Activated CD4-positive, alpha-beta T cell treated with anti-CD3 and anti-CD28 coated beads, Interleukin-2, amount 10 ng/mL, durations not matched to agents 24 days and 14 days (primary cell): ENCODE measurements at places on chromosomes 5 and 9. TPM values are rescaled to one million over a fixed set of nuclear protein-coding genes. Genes with fewer than 3 reads are reported as not detected.

DNA sequence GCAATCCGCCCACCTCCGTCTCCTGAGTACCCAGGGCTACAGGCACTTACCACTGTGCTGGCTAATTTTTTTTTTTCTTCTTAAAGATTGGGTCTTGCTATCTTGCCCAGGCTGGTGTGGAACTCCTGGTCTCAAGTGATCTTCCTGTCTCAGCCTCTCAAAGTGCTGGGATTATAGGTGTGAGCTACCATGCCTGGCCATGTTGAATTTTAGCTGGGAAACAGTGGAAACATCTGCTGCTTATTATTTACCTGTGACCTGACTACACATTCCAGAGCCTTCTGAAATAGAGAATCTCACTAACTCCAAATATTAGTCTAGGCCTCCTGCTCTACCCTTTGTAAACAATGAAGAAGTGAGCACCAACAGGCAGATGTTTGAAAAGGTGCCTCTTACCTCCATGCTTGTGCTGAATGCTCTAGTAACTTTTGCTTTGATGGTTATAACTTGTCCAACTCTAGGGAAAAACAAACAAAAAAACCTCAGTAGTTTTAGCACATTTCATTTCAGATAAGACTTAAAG lies 22.5 kb downstream of the ACOT12 start:
- H3K27ac ChIP-seq: no peak overlapping the region
- peaks cover 18% of the 10 kb centered on the region for H3K27me3 ChIP-seq
- DNase-seq: no peak
- H3K4me1 ChIP-seq: no peaks in the 10 kb centered on the region

The SLC45A2 gene
- not detected in 2 replicates for total RNA-seq

GRCh38 chr5:60293518-60293917 lies 400.0 kb upstream of the PDE4D start:
- no peak for DNase-seq
- H3K27me3 ChIP-seq: no peaks in the 10 kb centered on the region
- H3K4me1 ChIP-seq: no peaks in the 10 kb centered on the region
- H3K36me3 ChIP-seq: no peaks in the 10 kb centered on the region
- no peak overlapping the region for H3K27ac ChIP-seq

DNA sequence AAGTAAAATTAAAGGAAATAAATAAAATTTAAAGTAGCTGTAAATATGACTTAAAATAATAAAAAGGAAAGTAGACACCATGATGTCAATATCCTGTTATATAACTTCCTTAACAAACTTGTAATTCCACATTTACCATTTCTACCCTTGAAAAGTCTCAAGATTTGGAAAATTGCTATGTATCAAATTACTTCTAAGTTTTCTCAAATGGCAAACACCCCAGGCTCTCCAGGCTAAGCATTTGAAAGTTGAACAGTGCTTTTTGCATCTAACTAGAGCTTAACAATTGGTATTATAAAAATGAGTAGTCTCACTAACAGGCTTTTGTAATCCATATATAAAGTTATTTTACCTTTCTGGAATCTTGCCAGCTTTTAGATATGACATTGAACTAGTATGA lies 41.5 kb upstream of the MACIR start:
- peaks cover 6% of the 10 kb centered on the region for H3K4me1 ChIP-seq
- DNase-seq: no peak
- H3K27me3 ChIP-seq: peaks cover 2% of the 10 kb centered on the region
- H3K27ac ChIP-seq: no peak overlapping the region
- peaks cover 7% of the 10 kb centered on the region for H3K36me3 ChIP-seq

- no peak overlapping the region for H3K4me3 ChIP-seq
- peak; percentile 24 for DNase-seq
- no peaks in the 10 kb centered on the region for H3K4me1 ChIP-seq
Measured at GRCh38 chr5:4204276-4205141, 608.9 kb downstream of the IRX1 start.

DNA sequence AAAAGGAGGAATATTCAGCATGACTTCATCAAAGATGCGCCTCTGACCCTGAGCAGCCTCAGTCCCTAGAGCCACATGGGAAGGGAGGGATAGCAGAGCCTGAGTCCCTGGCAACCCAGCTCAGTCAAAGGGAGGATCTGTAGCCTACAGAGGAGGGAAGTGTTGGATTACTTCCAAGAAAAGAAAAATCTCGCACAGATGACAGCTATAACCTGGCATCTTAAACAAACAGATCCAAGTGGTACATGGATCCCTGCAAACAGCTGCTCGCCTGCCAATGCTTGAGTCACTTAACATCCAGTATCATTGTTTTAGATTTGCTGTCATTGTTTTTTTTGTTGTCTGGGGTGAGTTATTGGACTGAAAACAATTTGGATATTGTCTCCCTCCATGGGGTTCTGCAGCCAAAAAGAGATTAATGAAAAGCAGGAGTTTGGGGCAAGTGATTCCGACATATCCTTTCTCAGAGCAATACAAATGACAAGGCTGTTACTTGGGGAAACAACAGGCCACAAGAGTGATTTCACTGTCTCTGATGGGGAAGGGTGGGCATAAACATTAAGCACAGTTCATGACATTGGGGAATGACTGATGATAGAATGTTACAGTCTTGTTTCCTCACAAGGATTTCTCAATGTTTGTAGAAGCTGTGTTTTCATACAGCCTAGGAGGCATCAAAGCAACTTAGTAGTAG lies 153.5 kb upstream of the KIF2A start:
- H3K36me3 ChIP-seq: no peaks in the 10 kb centered on the region
- H3K27me3 ChIP-seq: peaks cover 3% of the 10 kb centered on the region
- no peak for DNase-seq

DNA sequence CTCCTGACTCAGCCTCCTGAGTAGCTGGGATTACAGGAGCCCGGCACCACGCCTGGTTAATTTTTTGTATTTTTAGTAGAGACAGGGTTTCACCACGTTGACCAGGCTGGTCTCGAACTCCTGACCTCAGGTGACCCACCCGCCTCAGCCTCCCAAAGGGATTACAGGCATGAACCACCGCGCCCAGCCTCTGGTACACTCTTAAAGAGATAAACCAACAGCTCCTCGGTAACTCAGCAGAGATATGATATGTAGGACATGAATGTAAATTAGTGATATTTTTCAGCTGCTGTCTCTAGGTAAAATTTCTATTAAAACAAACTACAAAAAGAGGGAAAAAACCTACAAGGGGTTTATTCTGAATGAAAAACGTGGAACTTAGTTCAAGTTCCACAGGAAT lies 42.8 kb upstream of the HK3 start:
- DNase-seq: no peak
- H3K4me1 ChIP-seq: no peaks in the 10 kb centered on the region
- H3K27me3 ChIP-seq: no peaks in the 10 kb centered on the region
- H3K4me3 ChIP-seq: no peak overlapping the region

DNA sequence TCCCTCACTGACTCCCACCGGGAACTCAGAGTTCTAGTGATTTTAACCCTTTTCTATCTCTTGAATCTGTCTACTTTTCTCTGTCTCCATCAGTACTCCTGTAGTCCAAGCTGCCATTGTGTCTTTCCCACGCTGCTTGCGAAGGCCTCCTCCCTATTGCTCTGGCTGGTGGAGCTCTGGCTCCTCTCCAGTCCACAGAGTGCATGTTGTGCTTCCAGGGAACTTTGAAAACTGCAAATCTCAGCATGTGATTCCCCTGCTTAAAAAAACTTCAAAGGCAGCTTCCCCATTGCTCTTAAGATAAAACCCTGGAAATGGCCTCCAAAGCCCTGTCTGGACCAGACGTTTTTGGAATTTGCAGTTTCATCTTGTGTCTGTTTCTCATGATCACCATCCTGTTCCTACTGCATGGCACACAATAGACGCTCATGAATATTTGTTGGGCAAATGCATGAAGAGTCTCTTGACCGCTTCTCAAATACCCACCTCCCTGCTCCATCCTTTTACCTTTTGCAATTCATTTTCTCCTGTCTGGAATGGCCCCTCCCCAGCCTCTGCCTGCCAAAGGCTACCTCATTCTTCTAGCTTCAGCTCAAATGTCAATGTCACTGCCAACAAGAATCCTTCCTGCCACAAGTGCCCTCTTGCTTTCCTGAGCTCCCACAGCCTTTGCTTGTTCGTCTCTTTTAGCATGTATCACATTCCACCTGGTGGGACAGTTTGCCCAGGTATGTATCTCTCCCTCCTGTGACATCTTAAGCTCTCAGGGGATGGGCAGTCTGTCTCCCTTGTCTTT lies 293.2 kb downstream of the ARHGAP26 start:
- no peak overlapping the region for H3K27ac ChIP-seq
- H3K36me3 ChIP-seq: peaks cover 35% of the 10 kb centered on the region
- H3K4me1 ChIP-seq: peaks cover 38% of the 10 kb centered on the region
- H3K27me3 ChIP-seq: no peaks in the 10 kb centered on the region
- no peak overlapping the region for H3K4me3 ChIP-seq
- DNase-seq: no peak

GRCh38 chr5:136374638-136375037 lies 9.3 kb upstream of the TRPC7 start:
- H3K4me1 ChIP-seq: no peaks in the 10 kb centered on the region
- H3K27ac ChIP-seq: no peak overlapping the region
- no peak for DNase-seq
- no peaks in the 10 kb centered on the region for H3K27me3 ChIP-seq
- H3K36me3 ChIP-seq: no peaks in the 10 kb centered on the region

DNA sequence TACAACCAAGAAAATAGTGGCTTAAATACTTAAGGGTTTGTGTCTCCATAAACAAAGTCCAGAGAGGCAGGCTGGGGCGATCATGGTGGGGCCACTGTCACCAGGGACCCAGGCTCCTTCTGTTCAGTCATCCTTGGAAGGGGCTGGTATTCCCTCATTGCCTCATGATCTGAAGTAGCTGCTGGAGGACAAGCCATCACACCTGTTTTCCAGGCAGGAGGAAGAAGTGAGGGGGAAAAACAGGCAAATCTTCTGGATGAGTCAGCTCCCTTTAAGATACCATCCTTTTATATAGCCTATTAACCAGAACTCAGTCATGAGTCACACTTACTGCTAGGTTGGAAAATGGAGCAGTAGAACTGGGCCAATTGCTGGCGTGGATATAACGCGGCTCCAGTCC lies 92.3 kb downstream of the DAP start:
- no peak overlapping the region for H3K4me3 ChIP-seq
- no peak for DNase-seq
- H3K27me3 ChIP-seq: no peaks in the 10 kb centered on the region

DNA sequence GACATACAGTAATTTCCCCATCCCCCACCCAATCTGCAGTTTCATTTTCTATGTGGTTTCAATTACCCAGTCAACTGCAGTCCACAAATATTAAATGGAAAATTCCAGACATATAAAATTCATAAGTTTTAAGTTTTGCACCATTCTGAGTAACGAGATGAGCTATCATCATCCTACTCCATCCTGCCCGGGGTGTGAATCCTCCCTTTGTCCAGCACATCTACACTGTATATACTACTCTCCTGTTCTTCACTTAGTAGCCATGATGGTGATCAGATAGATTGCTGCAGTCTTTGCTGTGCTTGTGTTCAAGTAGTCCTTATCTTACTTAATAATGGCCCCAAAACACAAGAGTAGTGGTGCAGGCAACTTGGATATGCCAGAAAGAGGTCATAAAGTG lies 11.3 kb downstream of the OXCT1 start:
- H3K4me1 ChIP-seq: peaks cover 18% of the 10 kb centered on the region
- peak overlapping the region; percentile 49 for H3K27ac ChIP-seq
- no peak for DNase-seq
- no peaks in the 10 kb centered on the region for H3K27me3 ChIP-seq

DNA sequence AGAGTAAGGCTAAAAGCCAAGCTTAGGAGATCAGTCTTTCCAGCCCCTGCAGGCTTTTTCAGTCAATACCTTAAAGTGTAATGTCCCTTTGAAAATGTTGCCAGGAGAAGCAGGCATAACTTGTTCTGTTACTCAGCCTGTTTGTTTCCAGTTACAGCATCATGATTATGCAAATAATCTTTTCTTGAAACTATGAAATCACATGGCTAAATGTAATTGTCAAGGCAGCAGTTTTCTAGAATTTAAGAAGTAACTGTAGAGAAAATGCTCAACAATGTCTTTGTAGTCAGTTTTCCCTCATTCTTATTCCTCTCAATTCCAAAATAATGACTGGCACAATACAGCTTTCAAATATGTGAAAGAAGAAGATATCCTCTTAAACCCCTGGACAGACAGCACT lies 1.9 kb upstream of the GPR107 start:
- H3K4me1 ChIP-seq: peaks cover 24% of the 10 kb centered on the region
- H3K27ac ChIP-seq: peak overlapping the region; percentile 48
- no peak for DNase-seq
- peak overlapping the region; percentile 62 for H3K4me3 ChIP-seq
- H3K36me3 ChIP-seq: peaks cover 2% of the 10 kb centered on the region

- H3K4me1 ChIP-seq: no peaks in the 10 kb centered on the region
- DNase-seq: no peak
- H3K27ac ChIP-seq: no peak overlapping the region
- no peaks in the 10 kb centered on the region for H3K36me3 ChIP-seq
- H3K27me3 ChIP-seq: no peaks in the 10 kb centered on the region
Measured at GRCh38 chr5:151458314-151458713, 10.9 kb downstream of the SLC36A1 start.

The SOWAHA gene
- 0.59 and 0.65 TPM in 2 replicates for total RNA-seq

DNA sequence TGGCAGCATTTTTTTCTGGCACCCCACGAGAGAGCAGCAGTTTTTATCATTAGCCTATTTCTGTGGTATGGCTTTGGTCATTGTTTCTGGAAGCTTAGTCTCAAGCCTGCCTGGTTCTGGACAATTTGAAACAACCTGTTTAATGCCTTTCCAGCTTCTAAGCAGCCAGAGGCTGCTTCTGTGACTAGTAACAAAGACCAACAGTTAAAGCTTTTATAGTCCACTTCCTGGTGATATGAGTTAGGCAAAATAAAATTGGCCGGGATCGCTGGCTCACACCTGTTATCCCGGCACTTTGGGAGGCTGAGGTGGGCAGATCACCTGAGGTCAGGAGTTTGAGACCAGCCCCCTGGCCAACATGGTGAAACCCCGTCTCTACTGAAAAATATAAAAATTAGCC lies 24.0 kb downstream of the LYRM7 start:
- H3K36me3 ChIP-seq: peaks cover 12% of the 10 kb centered on the region
- H3K4me3 ChIP-seq: no peak overlapping the region
- no peak for DNase-seq
- no peaks in the 10 kb centered on the region for H3K27me3 ChIP-seq

- no peak for DNase-seq
- no peak overlapping the region for H3K27ac ChIP-seq
- H3K27me3 ChIP-seq: no peaks in the 10 kb centered on the region
- peaks cover 3% of the 10 kb centered on the region for H3K4me1 ChIP-seq
Measured at GRCh38 chr9:108880738-108881316, 18.8 kb downstream of the ACTL7A start.

DNA sequence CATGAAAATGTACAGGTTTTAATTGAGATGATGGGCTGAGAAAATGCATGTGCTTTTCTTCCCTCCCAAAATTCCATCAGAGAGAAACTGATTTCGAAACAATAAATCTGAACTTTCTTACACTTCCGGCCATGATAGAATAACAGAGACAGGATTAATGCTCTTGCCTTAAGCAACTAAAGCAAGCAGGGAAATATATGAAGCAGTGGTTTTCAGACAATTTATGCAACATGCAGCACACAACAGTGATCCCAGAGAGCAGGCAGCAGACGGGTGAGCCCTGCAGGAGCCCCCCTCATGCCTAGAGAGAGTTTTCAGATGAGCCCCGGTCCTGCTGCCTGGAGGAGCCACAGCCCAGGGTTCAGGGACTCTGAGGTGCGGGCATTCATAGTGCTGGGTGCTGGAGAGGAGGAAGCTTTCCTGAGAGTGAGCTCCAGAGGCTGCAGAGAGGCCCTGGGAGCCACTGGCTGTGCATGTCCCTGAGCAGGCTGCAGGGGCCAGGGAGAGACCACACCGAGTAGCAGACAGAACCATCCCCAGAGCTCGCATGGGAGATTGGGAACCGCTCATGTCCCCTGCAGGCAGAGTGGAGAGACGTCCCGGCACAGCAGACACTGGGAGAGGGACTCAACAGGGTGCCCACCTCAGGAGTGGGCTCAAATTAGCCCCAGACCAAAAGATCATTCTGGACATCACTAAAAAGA lies 143.5 kb downstream of the OLFM1 start:
- no peaks in the 10 kb centered on the region for H3K4me1 ChIP-seq
- no peaks in the 10 kb centered on the region for H3K36me3 ChIP-seq
- no peak overlapping the region for H3K4me3 ChIP-seq
- H3K27me3 ChIP-seq: no peaks in the 10 kb centered on the region
- no peak for DNase-seq
